Ovary (tissue), 10 donors: ENCODE measurements at places on chromosomes 6 and 20.

- no peak for DNase-seq
Measured at GRCh38 chr6:77173472-77174074, 289.7 kb downstream of the HTR1B start.

DNA sequence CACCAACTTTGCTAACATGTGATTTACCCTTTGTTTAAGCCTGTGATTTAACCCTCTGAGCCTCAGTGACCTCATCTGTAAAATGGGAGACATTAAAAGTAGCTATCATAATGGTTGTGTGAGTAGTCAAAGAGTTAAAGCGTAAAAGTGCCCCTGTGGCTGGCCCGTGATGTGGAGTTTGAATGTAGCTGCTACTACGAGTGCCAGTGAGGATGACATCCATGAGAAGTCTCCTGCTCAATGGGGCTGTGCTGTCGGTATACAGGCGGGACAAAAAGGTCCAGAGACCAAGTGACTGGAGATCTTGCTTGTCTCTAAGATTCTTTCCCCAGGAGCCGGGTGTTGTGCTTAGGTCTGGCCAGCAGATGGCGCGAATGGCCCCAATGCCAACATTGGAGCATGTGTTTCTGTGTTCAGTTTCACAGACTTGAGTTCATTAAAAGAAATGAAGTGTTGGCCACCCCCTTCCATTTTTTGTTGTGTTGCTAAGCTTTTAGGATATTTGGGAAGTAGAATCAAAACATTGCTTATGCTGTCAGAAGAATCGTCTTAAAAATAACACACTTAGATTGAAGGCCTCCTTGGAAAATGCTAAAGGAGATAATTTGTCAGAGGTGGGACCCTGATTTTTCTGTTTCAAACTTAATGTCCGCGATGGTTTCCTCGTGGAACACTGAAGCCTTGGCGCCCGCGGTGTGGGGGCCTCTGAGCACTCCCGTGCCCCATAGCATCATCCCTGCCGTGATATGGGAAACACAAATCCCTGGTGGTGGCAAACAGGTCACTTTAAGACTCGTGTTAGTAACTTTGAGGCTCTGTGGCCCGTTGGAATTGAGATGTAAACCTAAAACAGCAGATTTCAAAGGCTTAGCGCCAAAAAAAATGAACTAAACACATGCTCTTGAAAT, 9.3 kb upstream of the RBM38 start:
- peak; percentile 71 for DNase-seq

DNA sequence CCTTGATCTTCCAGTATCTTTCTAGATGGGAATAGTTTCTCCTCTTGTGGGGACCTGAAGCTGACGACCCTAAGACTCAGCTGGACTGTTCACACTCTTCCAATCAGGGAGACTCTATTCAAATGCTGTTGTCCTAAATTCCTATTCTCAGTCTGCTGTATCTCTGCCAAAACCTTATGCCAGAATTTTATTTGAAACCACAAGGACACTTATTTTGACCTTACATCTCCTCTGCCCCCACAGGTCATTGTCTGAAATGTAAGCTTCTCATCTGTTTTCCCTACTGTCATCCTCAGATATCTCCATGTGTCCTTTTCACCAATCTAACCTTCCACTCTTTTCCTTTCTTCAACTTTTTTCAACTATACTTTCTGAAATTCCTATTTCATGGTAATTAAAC, 289.5 kb upstream of the SGK1 start:
- DNase-seq, result no peak

DNA sequence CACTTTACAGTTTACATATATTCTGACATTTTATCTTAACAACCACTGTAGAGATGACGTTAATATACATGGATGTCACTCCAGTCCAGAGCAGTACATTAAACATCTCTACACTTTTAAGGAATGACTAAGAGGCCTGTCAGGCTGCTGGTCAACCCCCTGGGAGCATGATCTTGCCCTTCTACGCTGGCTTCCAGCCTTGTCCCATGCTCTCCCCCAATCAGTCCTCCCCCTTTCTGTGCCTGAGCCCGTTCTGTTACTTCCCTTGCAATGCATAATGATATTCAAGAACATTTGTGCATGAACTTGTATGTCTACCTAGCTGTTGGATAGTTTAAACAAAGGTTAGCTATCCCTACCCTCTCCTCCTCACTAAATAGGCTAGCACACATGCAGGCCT, 40.5 kb upstream of the PLCB4 start:
- no peak for DNase-seq

- DNase-seq, result no peak
Measured at GRCh38 chr6:129748212-129748900, 38.4 kb upstream of the ARHGAP18 start.

DNA sequence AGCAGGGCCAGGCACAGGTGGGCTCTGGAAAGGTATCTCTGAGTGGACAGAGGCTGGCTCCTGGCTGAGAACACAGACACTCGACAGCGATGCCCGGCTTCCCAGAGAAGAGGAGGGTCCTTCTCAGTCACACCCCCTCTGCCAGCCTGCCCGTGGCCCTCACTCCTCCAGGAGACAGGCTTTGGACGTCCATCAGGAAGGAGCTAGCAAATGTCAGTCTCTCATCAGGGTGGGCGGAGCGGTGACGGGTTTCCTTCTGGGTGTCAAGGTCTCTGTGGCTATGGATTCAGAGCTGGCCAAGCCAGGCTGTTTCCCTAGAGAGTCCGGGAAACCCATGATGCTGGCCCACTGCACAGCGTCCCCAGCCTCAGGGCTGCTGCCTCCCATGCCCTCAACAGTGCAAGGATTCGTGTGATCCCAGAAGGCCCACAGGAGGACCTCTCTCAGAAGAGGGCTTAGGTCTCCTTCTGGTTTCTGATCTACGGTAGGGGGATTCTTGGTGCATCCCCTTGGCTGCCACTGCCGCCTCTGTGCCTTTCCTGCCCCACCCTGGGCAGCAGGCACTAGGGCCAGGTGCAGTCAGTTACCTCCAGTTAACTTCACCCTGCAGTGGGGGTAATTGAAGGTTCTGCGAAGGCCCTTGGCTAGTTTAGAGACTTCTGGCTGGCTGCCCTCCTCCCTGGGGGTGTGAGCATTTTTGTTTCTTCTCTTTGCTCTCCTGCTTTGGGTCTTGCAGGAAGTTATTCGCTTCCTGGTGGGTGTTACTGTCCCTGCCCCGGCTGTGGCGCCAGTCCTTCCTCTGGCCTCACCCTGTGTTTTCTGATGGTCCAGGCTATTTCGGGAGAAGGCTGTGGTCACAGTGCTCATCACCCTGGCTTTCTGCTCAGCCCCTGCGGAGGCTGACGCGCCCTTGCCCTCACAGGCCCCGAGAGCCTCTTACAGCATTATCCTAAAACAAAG, 80.2 kb downstream of the CDH4 start:
- DNase-seq, result no peak

GRCh38 chr20:7703996-7704395, 236.3 kb downstream of the HAO1 start:
- no peak for DNase-seq

DNA sequence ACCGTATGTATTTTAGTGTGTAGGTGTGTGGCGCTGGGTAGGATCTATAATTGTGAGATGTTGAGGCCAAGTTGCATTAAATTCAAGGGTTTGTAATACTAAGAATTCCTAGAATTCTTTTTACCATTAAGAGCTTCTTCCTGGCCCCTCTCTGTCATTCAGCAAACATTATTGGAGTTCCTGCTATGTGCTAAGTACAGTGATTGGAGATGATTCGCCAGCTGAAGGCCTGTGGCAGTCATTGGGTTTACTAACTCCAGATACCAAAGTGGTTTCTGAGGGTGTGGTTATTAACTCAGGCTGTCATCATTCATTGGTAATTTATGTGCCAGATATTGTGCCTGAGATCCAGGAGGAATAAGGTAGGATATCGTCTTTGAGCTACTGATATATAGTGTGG, 167.1 kb downstream of the LAMA2 start:
- no peak for DNase-seq

DNA sequence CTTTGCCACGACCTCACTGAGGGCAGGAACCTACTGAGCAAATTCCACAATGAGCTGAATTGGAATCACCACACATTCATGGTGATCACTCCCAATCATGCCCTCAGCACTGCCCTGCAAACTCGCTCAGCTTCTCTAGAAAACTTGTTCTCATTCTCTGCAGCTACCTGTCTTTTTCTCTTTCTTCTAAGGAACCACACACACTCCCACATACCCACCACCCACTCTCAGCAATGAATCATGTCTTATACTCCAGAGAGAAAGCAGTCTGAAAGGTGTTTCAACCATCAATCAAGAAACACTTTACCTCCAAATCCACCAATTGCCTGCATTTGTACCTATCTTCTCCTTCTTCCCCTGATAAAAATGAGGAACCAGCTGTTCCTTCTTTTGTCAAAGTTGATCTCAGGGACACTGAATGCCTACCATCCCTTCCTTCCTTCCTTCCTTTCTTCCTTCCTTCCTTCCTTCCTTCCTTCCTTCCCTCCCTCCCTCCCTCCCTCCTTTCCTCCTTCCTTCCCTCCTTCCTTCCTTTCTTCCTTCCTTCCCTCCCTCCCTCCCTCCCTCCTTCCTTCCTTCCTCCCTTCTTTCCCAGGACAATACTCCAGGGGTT, 84.6 kb upstream of the SGK1 start:
- no peak for DNase-seq

GRCh38 chr6:38364775-38365174, 275.0 kb downstream of the BTBD9 start:
- no peak for DNase-seq

GRCh38 chr6:141874930-141875602, 257.7 kb upstream of the GJE1 start:
- DNase-seq, result no peak

- no peak for DNase-seq
Measured at GRCh38 chr6:3317741-3318211, 59.0 kb downstream of the PSMG4 start.

GRCh38 chr20:39107741-39108140, 145.6 kb downstream of the DHX35 start:
- no peak for DNase-seq

DNA sequence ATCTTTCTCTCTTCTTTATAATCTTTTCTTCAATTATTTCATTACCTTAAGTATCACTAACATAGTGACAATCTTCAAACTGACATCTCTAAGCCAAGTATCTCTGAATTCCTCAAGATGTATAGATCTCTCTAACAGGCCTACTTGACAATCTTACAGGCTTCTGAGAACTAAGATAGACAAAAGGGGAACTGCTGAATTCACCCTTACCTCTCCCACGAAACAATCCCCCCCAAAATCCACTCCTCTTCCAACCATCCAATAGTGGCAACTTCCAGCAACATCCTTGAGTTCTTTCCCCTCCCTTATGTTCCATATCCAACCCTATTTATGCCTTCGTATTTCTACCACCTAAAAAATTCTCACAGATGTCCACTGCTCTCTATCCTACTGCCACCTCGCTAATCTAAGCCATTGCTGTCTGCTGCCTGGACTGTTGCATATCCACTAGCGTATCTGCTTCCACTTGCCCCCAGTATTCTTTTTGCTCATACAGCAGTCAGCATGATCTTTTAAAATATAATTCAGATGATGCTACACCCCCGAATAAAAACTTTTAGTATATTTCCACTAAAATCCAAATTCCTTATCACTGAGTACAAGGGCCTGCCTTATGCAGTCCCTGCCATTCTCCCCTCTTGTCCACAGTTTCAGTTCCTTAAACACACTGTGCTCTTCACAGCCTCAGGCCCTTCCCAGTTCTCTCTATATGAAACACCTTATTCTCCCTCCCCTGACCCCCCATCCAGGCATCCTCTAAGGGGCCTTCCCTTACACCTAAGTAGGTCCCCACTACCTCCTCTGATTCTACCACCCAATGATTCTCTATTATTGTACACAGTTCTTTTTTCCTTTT, 8.0 kb downstream of the REPS1 start:
- no peak for DNase-seq

GRCh38 chr6:162722633-162723032, 4.9 kb downstream of the PRKN start:
- no peak for DNase-seq

- no peak for DNase-seq
Measured at GRCh38 chr6:52493669-52494068, 73.5 kb downstream of the EFHC1 start.

- no peak for DNase-seq
Measured at GRCh38 chr6:46795816-46796215, 2.6 kb downstream of the MEP1A start.

DNA sequence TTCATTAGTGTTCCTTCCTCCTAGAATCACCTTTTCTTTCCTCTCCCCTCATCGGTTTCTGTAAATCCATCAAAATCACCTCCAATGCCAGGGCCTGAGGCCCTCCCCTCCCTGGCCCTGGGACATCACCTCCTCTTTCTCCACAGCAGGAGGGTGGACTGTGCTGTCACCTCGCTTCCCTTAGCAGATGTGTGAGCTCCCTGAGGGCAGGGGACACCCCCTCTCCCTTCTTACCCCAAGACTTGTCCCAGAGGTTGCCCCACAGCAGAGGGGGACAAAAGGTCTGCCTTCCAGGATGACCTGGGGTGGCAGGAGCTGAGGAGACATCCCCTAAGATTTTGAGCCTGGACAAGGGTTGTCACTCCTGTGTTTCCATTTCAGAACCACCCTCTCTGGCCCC, 5.9 kb downstream of the ULBP1 start:
- no peak for DNase-seq

GRCh38 chr6:170365593-170365992, 59.0 kb downstream of the FAM120B start:
- DNase-seq, result no peak

- DNase-seq, result no peak
Measured at GRCh38 chr6:153058909-153059308, 56.4 kb upstream of the MTRF1L start.

GRCh38 chr20:2618815-2619214, 33.6 kb upstream of the NOP56 start:
- no peak for DNase-seq

GRCh38 chr6:50056242-50056641, 6.5 kb upstream of the DEFB112 start:
- no peak for DNase-seq

DNA sequence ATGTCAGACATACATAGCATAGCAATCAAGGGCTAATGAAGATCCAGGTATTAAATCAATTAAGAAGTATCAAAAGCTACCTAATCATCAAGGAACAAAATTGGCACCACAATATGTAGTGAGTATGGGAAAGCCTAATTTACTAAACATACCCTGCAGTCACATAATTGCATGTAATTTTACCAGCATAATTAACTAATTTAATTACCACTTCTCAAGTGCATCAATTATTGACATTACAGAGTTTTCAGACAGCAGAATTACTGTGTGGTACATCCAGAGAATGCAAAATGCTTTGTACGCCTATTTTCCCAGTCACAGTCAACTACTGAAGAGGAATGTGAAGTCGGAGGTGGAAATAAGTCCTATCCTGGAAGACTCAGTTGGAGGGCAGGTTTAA, 279.0 kb upstream of the ID4 start:
- DNase-seq, result no peak

GRCh38 chr6:39849764-39850163, 57.6 kb downstream of the DAAM2 start:
- no peak for DNase-seq
